T-helper 2 cell (primary cell): ENCODE measurements at places on chromosomes 3 and 15.

- DNase-seq = no peak
Measured at GRCh38 chr3:71206305-71207165, 377.0 kb downstream of the FOXP1 start.

DNA sequence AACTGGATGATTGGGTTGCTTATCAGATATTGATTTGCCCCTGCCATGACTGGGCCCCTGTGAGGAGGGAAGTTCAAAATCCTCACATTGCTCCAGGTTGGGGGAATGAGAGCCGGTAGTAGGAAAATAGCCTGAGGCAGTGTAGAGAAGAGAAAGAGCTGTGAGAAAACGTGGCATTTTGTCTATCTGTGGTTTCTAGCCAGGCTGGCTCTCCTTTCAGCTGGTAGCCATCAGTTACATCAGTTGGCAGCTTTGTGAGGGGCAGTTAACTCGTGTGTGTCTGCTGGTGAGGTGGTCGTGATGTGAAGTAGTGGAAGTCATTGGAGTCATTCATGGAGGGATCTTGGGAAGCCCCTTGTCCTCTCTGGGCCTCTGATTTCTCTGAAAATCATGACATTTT, 5.2 kb downstream of the ESYT3 start:
- no peak for DNase-seq

DNA sequence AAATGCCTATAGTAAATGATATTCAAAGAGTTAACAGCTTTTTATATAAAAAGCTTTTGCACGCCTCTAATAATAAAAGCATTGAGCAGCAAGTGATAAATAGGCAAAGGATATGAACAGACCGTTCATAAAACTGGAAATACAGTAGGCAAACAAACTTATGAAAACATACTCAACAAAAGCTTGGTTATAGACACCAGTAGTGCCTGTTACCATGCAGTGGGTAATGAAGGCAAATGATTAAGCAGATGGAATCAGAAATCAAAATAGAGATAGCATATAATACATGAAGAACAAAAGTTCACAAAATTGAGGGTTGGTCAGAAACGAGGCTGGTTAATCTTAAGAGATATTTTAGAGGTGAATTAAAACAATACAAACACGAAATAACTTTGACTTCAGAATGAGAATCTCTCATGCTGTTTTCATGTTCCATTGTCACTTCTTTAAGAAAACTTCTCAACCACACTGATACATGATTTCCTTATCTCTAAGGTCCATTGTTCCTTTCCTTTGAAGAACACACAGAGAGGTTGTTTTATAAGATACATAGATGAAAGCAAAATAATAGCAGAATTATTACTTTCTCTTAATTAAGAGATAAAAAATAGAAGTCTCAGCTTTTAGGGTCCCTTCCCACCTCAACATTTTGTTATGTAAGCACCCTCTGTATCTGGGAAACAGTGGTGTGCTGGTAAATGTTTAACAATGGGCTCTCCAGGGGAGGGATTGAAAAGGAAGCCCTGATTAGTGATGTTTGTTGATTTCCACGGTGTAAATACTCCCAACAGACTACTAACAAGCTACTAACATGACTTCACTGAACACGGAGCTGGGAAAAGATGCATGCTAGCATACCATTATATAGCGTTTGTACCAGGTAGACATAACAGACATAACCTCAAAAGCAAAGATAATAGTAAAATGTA, 12.6 kb downstream of the RASGRP1 start:
- DNase-seq = no peak

- DNase-seq = no peak
Measured at GRCh38 chr15:62824111-62825015, 218.2 kb upstream of the TPM1 start.
